ENCODE measurements at places on chromosomes 4 and X.

DNA sequence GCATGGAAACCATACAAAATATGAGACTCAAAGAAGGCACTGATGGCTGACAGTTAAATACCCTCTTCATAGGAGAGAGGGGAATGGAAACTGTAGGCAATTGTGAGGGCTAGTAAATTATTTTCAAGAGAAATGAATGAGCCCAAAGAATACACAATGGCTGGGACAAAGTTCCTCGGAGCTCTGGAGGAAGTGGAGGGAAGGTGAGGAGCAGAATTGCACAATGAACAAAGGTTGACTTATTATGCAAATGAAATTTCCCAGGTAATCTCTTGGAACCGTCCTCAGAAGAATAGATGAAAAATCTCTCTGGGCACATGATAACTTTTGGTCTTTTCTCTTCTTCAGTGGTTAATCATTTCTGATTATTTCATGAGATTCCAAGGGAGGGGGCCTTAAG is 202.6 kb upstream of the VCX start:
- DNase-seq = no peak

DNA sequence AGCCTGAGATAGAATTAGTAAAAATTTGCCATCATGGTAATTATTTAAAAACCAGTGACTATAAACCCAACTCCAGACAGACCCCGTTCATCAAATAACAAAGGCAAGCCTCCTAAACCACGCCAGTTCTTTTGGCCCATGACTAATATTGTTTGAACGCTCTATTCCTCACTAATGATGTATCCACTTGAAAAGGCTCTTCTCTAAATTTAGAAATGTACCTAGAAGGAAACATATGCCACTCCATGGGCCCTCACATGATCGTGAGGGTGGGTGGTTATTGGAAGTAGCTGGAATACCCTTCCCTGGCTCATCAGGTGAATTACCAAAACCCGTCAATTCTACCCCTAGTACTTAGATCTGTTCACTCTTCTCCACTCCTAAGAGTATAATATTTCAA is 249.2 kb downstream of the COL25A1 start:
- DNase-seq = no peak

DNA sequence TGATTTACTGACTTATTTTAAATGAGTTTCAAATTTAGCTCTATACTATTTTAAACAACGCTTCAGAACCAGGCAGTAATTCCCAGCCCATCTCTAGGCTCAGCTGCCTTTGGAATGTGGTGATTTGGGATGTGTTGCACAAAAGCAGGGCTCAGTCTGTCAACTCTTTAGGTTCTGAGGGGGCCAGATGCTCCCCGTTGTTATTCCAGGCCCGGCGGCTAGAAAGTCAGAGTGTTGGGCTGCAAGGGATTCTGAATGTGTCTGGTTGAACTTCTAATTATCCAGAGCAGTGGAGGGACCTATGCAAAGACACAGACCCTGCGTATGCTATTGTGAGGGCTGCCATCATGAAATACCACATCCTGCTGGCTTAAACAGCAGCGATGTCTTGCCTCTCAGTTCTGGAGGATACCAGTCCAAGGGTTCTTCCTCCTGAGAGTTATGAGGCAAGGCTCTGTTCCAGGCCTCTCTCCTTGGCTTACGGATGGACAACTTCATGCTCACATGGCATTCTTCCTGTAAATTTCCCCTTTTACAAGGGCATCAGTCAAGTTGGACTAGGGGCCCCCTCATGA is 123.2 kb upstream of the TRIM2 start:
- DNase-seq = no peak

- DNase-seq = peak; percentile 59
These were observed 565 bp upstream of the ZNF41 start for GRCh38 chrX:47483306-47484268.

GRCh38 chr4:157994863-157995262 is 178.0 kb downstream of the GASK1B start:
- no peak for DNase-seq

DNA sequence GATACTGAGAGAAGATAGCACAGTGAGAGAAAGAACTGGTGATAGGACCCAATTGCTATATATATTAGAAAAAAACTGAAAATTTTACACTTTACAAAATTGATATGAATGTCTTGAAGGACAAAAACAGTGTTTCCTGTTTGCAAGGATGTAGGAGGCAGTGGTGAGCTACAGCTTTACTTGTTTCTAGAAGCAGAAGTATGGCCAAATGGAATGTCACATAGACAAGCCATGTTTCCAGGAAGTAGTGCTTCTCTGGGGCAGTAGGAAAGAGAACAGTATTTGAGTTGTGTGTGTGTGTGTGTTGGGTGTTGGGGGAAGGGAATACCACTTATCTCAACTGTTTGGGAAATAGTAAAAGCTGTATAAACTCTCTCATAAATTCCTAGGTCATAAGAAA is 60.9 kb upstream of the IBSP start:
- no peak for DNase-seq

DNA sequence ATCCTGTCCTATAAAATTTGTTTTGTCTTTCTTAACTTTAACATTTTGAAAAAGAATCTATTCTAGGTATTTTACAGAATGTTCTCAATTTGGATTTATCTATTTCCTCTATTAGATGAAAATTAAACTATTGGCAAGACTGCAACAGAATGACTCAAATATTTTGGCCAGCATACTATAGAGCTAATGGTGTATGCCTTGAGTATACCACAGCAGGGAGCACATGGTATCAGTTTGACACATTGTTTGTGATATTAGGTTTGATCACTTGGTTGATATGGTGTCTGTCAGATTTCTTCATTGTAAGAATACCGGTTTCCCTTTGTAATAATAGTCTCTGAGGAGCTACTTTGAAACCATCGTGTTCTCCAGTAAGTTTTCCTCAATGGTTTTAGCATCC is 87.8 kb upstream of the NPNT start:
- no peak for DNase-seq

- DNase-seq = no peak
These were observed 30.7 kb downstream of the SYAP1 start for GRCh38 chrX:16750136-16750535.

GRCh38 chrX:136170139-136170800 is 22.9 kb downstream of the FHL1 start:
- DNase-seq = no peak

DNA sequence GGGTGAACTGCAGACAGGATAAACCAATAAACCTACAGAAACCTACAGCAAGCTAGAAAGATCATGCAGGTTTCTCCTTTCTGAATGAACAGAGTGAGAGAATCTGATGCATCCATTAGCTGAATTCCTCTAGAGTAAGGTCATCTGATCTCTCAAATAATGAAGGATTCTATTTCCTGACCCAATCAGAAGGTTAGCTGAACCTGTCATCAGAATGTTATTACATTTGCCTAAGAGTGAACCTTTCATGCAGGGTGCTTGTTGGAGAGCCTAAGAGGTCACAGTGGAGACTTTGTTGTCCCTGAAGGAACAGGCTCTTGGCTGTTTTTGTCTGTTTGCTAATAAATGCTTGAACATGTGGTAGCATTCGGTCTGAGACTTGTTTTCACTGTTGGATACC is 24.0 kb downstream of the MEPE start:
- no peak for DNase-seq

- no peak for DNase-seq
These were observed at the start of gene C4orf46 for GRCh38 chr4:158671665-158671914. C4orf46 (minus strand) TSS chr4:158671887; CDS start chr4:158671801, 86 bp downstream.

GRCh38 chrX:143788265-143788664 is 67.7 kb upstream of the SPANXN2 start:
- DNase-seq = peak; percentile 1

- DNase-seq = no peak
These were observed 24.8 kb upstream of the SMARCA5 start for GRCh38 chr4:143488687-143489086.

DNA sequence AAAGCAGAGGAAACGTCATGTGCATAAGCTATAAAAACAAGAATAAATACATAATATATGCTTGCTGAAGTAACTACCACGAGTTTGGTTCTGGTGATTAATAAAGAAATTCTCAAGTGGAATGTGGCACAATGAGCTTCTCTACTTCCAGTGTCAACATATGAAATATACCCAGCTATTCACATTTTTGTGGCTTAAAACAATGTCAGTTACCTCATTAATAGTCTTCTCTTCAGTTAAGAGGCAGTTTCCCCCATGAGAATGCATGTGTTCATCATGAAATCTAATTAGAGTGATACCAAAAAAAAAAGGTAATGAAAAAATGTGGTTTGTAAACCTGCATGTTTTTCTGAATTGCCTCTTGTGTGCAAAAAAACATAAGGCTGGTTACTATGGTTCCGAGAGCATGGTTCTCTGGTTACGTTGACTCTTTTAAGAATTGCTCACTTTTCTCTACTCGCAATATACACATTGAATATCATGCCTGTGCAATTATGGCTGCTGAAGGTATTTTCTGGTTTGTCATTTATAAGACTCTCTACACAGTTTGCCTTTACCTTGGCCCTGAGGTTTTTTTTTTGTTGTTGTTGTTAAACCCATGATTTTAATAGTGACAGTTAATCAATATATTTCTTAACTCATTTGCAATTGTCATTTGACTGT is 108.2 kb downstream of the PCDH7 start:
- DNase-seq = no peak

DNA sequence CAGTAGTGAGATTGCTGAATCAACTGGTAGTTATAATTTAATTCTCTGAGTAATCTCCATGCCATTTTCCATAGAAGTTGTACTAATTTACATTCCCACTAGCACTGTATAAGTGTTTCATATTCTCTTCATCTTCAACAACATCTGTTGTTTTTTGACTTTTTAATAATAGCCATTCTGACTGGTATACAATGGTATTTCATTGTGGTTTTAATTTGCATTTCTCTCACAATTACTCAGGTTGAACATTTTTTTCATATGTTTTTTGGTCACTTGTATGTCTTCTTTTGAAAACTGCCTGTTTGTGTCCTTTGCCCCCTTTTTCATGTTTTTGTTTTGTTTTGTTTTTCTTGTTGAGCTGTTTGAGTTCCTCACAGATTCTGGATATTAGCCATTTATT is 880.2 kb downstream of the RAPGEF2 start:
- no peak for DNase-seq

- no peak for DNase-seq
These were observed 62.4 kb downstream of the ZNF182 start for GRCh38 chrX:47941423-47941822.

DNA sequence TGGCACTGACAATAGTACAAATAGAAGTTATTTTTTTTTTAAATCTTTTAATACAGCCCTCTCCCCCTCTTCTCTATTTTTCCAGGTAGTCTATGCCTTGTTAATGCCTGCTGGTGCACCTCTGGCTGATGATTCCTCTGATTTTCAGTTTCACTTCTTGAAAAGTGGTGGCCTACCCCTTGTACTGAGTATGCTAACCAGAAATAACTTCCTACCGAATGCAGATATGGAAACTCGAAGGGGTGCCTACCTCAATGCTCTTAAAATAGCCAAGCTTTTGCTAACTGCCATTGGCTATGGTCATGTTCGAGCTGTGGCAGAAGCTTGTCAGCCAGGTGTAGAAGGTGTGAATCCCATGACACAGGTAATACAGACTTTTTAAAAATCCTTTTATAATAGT is 99.1 kb downstream of the USP9X start:
- DNase-seq = no peak

- DNase-seq = no peak
These were observed 72.7 kb downstream of the GUCY2F start for GRCh38 chrX:109409181-109409580.

DNA sequence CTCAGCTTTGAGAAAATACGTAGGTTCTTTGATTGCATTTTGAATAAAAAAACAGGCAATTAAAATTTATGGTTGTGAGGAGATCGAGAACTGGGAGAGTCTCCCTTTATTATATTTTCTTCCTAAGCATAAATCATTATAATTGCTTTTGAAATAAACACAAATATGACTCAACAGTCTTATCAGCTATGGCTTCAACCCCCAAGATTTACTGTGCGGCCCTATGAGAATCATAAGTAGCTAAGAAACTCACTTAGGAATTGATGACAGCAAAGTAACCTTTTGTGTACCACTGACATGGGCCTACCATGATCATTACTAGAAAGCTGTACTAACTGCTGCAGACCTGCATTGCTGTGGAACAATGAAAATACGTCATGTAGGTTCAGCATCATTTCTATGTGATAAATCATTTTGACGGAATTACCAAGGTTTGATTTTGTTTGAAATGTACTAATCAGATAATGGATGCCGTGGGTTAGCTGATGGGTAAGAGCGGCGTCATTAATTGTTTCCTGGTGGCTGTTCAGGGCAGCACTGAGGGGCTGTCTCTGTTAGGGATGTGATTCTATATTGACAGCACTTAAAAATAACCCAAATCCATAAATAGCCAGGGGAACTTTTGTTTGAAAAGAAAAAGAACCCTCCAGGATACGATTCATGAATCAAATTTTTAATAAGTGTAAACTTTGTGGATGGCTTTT is 51.5 kb upstream of the GPRIN3 start:
- DNase-seq = no peak

GRCh38 chr4:122976111-122976510 is 53.7 kb upstream of the NUDT6 start:
- DNase-seq = no peak

GRCh38 chrX:12981880-12982279 is 7.0 kb downstream of the TMSB4X start:
- DNase-seq = no peak

DNA sequence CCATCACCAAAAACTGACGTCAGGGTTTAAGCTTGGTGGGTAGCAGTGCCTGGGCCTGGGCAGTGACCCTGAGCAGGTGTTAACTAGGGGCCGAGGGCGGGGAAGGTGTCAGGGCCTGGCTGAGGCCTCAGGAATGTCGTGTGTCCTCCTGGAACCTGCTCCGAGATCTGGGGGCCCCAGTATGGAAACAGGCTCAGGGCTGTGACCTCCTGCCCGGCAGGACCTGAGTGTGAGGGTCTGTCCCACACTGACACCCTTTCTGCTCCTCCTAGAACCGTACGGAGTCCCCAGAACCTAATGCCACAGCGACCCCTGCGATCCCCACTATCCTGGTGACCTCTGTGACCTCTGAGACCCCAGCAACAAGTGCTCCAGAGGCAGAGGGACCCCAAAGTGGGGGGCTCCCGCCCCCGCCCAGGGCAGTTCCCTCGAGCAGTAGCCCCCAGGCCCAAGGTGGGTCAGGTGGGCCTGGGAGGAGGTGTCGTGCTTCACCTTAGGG is 741 bp downstream of the HGFAC start:
- DNase-seq = no peak

- DNase-seq = peak; percentile 84
These were observed 25.8 kb upstream of the CHRNA9 start for GRCh38 chr4:40309250-40309774.

GRCh38 chr4:148808416-148808815 is 366.2 kb upstream of the NR3C2 start:
- no peak for DNase-seq

DNA sequence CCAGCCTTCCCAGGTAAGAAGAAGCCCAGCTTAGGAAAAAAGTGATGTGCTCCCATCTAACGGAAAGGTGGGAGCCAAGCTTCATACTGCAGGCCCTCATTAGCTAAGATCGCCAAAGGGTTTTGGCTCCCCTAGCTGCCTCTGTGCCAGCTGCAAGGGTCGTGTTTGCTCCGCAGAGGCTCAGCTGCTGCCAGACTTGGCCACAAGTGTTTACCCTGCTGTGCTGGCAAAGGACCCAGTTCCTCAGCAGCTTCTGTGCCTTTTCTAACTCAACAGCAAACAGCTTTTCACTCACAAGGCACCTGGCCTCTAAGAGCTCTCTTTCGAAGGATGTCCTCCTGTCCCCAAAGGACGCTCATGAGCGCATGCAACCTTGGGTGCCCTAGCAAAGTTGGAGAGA is 12.2 kb upstream of the VMA21 start:
- DNase-seq = no peak

- DNase-seq = peak; percentile 64
These were observed at the start of gene FHL1 for GRCh38 chrX:136147315-136147901. FHL1 (plus strand) TSS chrX:136147533.
